ENCODE measurements at places on chromosomes 2 and 18. TPM values are rescaled to one million over a fixed set of nuclear protein-coding genes. Genes with fewer than 3 reads are reported as not detected.

The FHL2 gene
- total RNA-seq: 6.9 TPM

The TMEM17 gene
- 7.8 TPM for total RNA-seq

The TNFRSF11A gene
- total RNA-seq: 0.46 TPM

The CXCR2 gene
- total RNA-seq: 0.23 TPM

The COL5A2 gene
- 19.1 TPM for total RNA-seq

Data from diencephalon (tissue), 1 donor.